ENCODE measurements at places on chromosomes 4 and X.
A peak's percentile ranks its signal among the peaks of the same experiment; 100 is the strongest.

GRCh38 chrX:134572816-134573682 is 85.2 kb downstream of the PLAC1 start:
- ATAC-seq: peak; percentile 8

- peak; percentile 41 for ATAC-seq
These were observed 73.0 kb downstream of the AFF1 start for GRCh38 chr4:87007528-87008446.

- ATAC-seq: no peak
These were observed 68.5 kb downstream of the FAM47A start for GRCh38 chrX:34063616-34064015.

DNA sequence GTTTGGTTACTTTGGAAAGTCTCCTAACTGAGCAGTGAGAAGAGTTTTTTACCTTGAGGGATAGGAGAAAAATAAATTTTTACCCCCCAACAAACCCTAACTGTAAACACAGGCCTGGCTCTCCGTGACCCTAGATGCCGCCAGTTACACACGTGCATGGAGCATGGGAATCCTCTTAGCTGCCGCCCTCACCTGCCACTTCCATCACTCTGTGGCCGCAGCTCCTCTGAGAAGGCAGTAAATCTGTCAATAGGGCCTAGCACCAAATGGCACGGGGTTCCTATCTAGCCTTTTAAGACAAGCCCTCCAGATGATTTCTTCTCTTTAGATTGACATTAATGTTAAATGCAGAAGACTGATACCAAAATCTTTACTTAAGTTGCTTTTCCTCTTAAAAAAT is 330.3 kb upstream of the FAM241A start:
- ATAC-seq: no peak

- ATAC-seq: no peak
These were observed 1.5 kb downstream of the SNCA start for GRCh38 chr4:89835413-89835812.

GRCh38 chrX:75746891-75747639 is 38.0 kb downstream of the MAGEE2 start:
- ATAC-seq: peak; percentile 72

- no peak for ATAC-seq
These were observed 77.6 kb downstream of the RASL11B start for GRCh38 chr4:52939739-52940138.

DNA sequence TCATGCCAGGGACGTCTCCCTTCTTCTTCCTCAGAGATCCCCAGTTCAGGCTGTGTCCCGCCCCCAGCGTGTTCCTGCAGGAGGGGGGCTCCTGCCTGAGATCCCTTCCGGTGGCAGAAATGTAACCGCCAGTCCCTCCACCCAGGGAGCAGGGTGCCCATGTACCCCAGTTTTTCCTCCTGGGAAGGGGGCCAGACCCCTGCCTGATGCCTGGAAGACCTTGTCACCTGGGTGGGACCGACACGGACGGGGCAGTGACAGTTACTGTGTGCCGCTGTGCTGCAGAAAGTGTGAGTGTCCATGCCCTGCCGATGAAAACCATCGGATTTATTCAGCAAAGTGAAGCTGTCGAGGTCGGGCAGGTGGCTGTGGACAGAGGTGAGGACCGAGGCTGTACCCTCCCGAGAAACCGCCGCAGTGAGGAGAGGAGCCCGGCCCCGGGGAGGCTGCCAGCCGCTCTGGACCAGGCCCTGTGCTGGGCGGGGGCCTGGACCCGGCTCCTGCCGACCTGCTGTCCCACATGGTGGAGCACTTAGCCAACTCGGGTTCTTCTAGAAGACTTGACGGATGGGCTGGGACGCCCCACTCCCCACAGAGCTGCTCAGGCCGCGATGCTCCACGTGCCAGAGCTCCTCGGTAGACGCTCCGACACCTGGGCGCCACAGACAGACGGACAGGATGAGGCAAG is 36.7 kb upstream of the HMX1 start:
- no peak for ATAC-seq

All from SK-N-SH treated with all-trans-retinoic acid at 6 μM for 48 hours (cell line).